ENCODE measurements at places on chromosomes 3 and 15. TPM values are rescaled to one million over a fixed set of nuclear protein-coding genes. Genes with fewer than 3 reads are reported as not detected.

DNA sequence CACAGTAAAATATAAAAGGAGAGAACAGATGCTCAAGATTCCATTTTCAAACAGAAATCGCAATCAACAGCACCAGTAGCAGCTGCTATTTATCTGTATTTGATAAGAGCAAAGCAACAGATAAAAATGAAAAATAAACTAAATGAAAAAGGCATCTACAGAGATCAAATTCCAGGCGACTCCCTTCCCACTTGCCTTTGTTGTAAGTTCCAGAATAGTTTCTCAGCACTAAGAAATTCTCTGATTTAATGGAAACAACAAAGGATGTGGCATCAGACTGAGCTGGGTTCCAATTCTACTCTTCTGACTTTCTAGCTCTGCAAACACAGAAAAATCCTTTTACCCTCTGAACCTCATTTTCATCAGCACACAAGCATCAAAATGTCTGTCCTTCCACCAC lies 110.8 kb upstream of the MME start:
- H3K27me3 ChIP-seq = no peaks in the 10 kb centered on the region
- H3K36me3 ChIP-seq = no peaks in the 10 kb centered on the region
- H3K27ac ChIP-seq = peak overlapping the region; percentile 79
- DNase-seq = no peak

- H3K4me1 ChIP-seq = no peaks in the 10 kb centered on the region
- H3K27ac ChIP-seq = peak overlapping the region; percentile 67
- no peak for DNase-seq
- no peak overlapping the region for H3K4me3 ChIP-seq
Measured at GRCh38 chr3:69749461-69749860, 10.2 kb downstream of the MITF start.

DNA sequence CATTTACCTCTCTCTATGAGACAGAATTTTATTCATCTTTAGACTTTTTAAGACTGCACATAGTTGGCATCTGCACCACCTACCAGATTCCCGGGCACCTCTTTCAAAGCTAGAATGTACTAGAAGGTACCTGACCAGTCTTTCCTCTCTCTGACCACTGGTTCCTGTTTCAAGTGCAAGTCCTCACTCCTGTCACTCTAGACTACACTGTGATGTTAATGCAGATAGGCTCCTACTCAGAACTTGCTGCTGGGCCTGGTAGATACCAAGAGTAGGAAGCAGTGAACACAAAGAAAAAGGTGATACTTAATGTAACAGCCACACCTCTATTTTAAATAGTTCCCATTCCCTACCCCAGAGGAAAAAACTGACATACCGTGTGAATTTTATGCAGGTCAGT lies 8.1 kb upstream of the TCAIM start:
- no peak overlapping the region for H3K4me3 ChIP-seq
- H3K4me1 ChIP-seq = no peaks in the 10 kb centered on the region
- H3K27ac ChIP-seq = no peak overlapping the region

GRCh38 chr15:80855206-80855605 lies 76.0 kb downstream of the CEMIP start:
- DNase-seq = no peak
- H3K4me3 ChIP-seq = no peak overlapping the region
- H3K36me3 ChIP-seq = no peaks in the 10 kb centered on the region

GRCh38 chr3:195893516-195893915 lies 14.8 kb downstream of the TNK2 start:
- no peak for DNase-seq
- no peaks in the 10 kb centered on the region for H3K27me3 ChIP-seq
- H3K4me1 ChIP-seq = peaks cover 34% of the 10 kb centered on the region
- H3K27ac ChIP-seq = peak overlapping the region; percentile 96
- H3K4me3 ChIP-seq = no peak overlapping the region

SOX14 gene
- not detected for total RNA-seq

DNA sequence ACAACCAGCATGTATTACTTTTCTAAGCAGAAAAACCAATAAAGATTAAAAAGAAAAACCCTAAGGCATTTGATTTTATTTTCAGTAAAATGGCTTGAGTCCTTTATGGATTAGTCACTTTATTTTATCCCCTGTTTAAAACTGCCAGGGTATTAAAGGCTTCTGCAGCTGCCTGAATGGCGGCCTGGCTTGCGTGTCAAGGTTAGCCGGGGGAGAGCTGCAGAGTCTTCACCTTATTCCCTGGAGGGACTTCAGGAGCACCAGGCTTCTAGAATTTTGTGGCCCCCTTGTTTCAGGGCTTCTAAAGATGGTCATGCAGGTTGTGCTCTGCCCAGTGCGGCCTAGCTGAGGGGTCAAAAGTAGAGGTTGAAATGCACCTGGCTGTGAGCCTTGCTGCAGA lies 58.0 kb upstream of the ICE2 start:
- H3K4me3 ChIP-seq = no peak overlapping the region
- H3K27me3 ChIP-seq = no peaks in the 10 kb centered on the region
- no peak for DNase-seq
- no peaks in the 10 kb centered on the region for H3K36me3 ChIP-seq
- no peaks in the 10 kb centered on the region for H3K4me1 ChIP-seq

DNA sequence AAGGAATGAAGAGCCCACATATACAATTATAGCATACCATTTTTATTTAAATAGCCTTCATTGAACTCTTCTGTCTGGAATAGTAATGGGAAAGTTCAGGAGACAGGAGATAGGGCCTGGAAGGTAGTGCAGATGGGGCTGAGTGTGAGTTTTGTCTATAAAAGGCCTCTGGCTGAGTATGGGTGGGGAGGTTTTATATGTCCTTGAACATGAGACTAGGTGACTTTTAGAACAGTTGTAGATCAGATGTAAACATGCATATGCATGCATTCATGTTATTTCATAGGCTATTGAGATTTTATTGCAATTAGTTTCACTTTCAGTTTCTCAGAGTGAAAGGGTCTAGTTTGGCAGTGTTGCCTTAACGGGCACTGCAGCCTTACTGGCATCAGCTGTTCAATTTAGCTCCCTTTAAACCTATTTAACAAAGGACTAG lies 27.1 kb downstream of the CGGBP1 start:
- H3K27me3 ChIP-seq = no peaks in the 10 kb centered on the region
- no peak for DNase-seq
- H3K4me1 ChIP-seq = no peaks in the 10 kb centered on the region
- H3K36me3 ChIP-seq = no peaks in the 10 kb centered on the region
- peak overlapping the region; percentile 65 for H3K4me3 ChIP-seq
- H3K27ac ChIP-seq = peak overlapping the region; percentile 56
